Cortex of kidney (tissue), 1 donor: ENCODE measurements at places on chromosomes 3 and 15.

DNA sequence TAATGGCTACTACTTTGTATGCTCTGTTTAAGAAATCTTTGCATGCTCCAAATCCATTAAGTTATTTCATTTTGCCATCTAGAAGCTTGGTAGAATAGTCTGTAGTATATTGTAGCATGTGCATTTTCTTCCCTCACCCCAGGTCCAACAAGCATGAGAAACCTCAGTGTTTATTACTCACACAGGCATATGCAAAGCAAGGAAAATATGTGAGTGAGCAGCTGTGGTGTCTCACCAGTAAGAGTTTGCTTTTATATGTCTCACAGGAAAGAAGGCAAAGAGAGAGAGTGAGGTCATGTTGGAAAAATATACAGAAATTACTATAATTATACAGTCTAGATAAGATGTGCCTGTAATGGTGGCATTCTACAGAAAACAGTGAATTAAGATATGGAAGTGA, 312.5 kb downstream of the C3orf38 start:
- no peak for DNase-seq

GRCh38 chr3:117011687-117012250, 302.2 kb downstream of the TUSC7 start:
- no peak for DNase-seq

GRCh38 chr3:177427540-177427939, 230.3 kb upstream of the TBL1XR1 start:
- DNase-seq, result no peak

DNA sequence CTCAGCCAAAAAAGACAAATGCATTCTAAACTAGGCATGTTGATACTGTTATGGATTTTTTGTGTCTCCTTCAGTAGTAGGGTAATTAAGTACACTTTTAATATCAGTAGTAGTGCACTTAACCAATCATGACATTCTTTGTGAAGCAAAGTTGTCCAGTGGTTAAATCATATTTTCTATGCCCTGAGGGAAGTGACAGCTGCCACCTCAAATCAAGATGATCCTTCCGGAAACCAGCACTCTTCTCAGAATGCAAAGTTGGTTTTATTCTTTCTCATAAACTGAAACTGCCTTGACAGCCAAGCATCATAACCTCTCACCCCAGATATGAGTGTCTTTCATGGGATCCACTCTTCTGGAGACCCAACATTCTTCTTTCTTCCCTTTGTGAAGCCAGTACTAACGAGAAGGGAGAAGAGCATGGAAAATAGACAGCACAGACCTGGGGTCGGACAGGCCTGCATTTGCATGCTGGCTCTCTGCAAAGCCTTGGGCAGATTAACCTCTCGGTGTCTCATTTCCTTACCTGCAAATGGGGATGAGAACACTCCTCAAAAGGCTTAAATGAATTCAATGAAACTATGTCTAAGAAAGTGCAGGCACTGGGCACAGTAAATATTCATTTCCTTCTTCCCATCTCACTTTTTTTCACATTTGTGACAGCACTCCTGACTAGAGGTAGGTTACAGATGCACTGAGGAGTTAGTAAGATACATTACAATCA, 13.2 kb downstream of the AAGAB start:
- DNase-seq, result no peak

- no peak for DNase-seq
These were observed 16.1 kb downstream of the ZNF80 start for GRCh38 chr3:114221165-114221880.

DNA sequence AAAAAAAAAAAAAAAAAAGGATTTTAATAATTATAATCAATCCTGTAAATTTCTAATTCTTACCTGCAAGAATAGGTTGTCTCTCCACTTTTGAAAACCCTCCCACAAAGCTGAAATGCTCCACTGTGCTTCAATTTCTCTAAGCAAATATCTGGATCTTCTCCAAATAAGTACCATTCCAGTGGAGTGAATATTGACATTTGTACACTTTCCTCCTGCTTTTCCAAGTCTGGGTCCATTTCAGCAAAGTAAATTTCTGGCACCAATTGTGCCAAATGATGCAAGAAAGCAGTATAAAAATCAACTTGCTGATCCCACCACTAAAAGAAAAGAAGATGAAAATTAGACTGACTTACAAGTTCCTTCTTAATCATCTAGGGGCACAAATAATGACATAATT, 19.9 kb downstream of the UBR1 start:
- DNase-seq, result no peak

DNA sequence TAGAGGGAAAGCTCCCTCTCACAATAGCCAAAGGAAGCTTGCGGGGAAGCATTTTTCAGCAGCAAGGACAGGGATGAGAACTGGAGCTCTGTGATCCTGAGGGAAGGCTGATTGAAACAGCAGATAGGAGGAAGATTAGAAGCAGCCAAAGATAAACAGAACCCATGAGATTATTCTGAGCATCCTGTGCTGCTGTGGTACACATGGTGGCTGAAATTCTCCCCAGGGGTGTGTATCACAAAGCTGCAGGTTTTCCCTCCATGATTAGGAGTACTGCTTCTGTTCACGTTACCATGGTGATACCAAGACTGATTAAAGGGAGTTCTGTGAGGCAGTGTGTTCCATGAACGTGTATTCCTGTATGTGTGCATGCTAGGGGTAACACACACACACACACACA, 30.3 kb upstream of the PSMD6 start:
- DNase-seq, result no peak

- no peak for DNase-seq
These were observed 7.0 kb upstream of the CXCR6 start for GRCh38 chr3:45936261-45936660.

DNA sequence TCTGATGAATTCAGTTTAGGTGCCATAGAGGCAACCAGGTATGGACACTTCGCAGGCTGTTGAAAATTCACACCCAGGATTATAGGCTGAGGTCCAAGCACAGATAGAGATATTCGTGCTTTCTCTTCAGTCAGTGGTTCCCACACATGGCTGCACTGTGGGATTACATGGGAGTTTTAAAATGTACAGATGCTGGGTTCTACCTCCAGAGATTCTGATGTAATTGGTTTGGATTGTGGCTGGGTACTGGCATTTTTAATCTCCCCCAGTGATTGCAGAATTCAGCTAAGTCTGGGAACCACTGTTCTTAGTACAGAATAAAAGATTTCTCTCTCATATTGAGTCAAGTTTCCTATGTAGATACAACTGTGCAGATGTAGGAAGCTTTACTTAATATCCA, 91.6 kb downstream of the FOXB1 start:
- no peak for DNase-seq

DNA sequence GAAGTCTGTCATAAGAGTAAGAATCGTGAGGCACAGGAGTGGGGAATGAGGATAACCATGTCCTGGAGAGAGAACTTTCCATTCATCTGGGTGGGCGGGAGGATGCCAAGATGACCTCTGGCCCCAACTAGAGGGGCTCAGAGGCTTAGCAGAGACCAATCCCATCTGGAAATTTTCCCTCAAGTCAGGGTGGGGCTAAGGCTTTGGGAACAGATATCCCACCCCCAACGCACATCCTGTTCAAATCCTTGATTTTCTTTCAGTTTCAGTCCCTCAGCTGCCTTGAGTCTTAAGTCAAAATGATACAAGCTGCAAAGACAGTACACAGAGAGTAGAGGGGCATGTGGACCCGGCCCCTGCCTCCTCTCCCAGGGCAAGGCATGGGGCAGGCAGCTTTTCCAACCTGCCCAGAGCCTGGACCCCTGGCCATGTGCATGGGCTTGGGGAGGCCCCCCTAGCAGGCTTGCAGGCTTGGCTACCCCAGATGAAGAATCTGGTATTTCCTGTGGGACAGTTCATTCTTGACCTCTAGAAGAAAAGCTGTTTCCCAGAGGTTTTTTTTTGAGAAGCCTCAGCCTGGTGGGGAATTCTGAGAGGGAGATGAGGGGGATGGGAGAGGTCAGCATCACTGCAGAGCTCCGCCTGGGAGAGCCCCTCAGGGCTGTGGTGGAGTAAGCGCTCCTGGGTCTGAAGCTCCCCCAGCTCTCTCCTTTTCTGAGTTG, 109.7 kb upstream of the HACD2 start:
- DNase-seq, result no peak

- DNase-seq, result no peak
These were observed 21.0 kb downstream of the RFT1 start for GRCh38 chr3:53109190-53109589.

DNA sequence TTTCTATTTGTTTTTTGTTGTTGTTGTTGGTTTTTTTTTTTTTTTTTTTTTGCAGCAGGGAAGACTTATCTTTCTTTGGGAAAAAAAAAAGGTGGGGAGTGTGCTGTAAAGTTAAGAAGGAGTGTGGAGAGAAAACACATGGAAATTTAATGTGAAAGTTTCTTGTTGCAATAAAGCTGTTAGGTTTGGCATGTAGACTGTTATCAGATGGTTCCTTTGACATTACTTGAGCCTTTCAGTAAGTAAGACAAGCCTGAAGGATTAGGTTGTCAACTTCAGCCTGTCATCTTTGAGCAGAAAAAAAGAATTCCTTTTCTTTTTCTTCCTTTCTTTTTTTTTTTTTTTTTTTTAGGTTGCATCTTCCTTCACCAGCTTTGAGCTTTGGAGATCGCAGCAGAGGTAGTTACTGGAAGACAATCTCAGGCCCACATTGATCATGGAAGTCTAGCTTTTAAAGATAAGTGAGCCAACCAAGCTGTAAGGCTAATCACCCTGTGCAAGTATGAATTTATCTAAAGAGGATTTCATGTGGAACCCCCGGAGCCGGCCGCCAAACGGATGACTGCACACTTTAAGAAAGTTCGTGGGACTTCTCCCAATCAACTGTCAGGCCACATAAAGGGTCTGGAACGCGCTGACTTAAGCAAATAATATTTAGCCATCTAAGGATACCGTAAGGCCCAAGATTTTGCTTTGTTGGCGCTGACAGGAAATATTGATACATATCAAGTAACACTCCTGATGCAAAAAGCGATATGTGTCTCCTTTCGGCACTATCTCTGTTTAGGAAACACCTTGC, 1040.1 kb upstream of the NR2F2 start:
- DNase-seq, result no peak

DNA sequence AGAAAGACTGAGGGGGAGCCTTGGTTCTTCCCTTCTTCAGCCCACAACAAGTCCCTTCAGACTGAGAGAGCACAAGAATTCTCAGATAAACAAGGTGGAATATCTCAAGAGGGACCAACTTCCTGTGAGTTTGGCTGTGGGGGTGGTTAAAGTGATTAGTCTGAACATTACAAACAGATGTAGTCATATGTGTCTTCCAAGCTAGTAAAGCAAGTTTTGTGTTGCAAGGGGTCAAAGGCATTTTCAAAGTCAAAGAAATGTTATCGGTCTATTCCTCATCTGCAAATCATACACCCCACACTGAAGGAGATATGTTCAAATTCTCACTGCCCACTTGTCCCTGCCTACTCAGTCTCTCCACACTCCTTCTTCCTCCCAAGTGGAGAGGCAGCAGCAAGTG, 242.5 kb downstream of the FAM43A start:
- no peak for DNase-seq

DNA sequence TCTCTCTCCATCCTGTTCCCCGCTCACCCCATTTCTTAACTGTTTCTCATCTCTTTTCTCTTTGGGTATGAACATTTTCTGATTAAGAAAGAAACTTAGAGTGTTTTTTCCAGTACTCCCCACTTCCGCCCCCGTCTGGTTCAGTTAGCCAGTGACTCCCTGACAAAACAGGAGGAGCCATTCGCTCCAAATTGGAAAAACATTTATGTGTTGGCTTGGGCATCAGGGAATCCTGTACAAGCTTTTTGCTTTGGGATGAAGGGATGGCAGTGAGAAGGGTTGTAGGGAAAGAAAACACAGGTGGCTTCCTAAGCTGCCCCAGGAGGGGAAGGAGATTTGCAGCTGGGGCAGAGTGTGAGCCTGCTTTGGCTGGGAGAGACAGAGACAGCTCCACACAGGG, 47.0 kb downstream of the BOC start:
- DNase-seq, result no peak

DNA sequence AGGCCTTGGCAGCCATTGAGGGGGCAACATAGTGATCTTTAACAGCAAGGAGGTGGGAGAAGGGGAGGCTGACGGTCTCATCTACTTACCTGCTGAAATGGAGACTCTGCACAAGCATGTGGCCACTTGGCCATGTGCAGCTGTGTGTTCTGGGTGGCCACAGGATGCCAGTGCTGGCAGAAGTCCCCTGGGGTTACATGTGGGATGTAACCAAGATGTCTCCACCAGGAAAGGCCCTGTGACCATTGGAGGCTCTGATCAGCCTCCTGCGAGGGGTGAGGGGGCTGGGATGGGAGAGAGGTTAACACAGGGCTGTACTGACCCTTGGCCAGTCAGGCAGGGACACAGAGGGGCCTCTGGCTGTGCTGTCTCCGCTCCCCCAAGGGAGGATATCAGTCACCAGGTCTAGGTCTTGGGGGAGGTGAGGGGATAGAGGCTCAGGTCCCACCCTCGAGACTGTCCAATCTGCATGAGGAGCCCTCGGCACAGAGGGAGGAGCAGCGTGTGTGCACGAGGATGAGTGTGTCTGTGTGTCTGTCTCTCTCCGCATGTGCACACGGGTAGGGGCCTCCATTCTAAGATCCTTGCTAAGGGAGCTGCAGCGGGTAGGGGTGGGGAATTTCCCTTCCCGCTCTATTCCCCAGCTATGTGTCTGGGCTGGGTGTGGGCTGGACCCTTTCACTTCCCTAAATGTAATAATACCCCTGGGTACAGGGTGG, 19.5 kb downstream of the PRKCD start:
- no peak for DNase-seq

- DNase-seq, result no peak
These were observed 20.3 kb downstream of the FAM98B start for GRCh38 chr15:38474155-38474757.

DNA sequence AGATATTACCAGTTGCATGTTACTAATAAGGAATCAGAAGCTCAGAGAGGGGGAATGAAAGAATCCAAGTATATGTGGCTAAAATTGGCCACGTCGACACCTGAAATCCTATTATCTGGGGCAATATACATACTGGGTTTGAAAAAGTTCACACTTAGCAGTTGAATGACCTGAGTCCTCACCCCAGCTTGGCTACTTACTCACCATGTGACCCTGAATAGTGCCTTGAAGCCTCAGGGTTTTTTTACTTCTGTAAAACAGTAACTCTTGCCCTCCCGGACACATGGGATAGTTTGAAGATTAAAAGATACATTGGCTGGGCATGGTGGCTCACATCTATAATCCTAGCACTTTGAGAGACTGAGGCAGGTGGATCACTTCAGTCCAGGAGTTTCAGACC, 342.2 kb upstream of the TPRG1 start:
- no peak for DNase-seq

DNA sequence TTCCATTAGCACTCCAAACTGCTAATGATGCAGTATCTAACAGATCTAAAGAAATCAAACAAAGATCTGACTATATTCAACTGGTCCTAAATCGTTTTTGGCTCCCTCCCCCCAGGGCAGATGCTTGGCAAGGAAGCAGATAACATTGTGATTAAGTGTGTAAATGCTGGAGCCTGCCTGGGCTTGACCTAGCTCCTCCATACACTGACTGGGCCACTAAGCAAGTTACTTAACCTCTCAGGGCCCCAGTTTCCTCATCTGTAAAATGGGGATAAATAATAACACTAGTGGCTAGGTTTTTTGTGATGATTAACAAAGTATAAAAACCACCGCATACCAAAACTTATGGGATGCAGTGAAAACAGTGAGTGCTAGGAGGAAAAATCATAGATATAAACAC, 9.2 kb downstream of the EID1 start:
- DNase-seq, result no peak

GRCh38 chr3:105674437-105675065, 194.3 kb downstream of the CBLB start:
- DNase-seq, result no peak

- DNase-seq, result no peak
These were observed 250.0 kb upstream of the PDZRN3 start for GRCh38 chr3:73874606-73875369.
